ENCODE measurements at places on chromosomes 6 and 20.

- no peak overlapping the region for H3K4me3 ChIP-seq
- H3K36me3 ChIP-seq = peaks cover 38% of the 10 kb centered on the region
- H3K27ac ChIP-seq = no peak overlapping the region
Observed at GRCh38 chr20:62259294-62259565, 20.9 kb downstream of the OSBPL2 start.

GRCh38 chr6:113271437-113271836 lies 585.7 kb upstream of the MARCKS start:
- H3K4me3 ChIP-seq = no peak overlapping the region
- no peak for DNase-seq
- H3K4me1 ChIP-seq = no peaks in the 10 kb centered on the region
- peaks cover 3% of the 10 kb centered on the region for H3K36me3 ChIP-seq
- H3K27ac ChIP-seq = no peak overlapping the region

GRCh38 chr20:59743767-59744485 lies 139.6 kb downstream of the PHACTR3 start:
- DNase-seq = no peak
- H3K4me3 ChIP-seq = no peak overlapping the region
- H3K27me3 ChIP-seq = peaks cover 10% of the 10 kb centered on the region
- no peaks in the 10 kb centered on the region for H3K4me1 ChIP-seq
- H3K36me3 ChIP-seq = no peaks in the 10 kb centered on the region

DNA sequence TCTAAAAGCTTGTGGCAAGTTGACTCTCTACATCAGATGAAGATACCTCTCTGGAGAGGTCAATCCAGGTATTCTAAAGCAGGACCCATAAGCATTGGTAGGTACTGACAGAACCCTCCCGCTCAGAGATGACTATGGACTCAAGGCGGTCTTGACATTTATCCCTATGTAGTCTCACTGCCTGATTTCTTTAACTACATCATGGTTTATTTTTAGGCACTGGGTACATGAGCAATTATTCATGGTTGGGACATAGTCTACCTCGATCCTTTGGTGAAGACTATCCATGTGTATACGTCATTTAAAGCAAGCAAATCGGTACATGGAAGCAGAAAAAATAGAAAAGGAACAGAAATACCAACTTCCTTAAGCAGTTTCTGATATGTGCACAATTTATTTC lies 136.2 kb upstream of the TAB2 start:
- DNase-seq = no peak
- H3K36me3 ChIP-seq = no peaks in the 10 kb centered on the region
- no peak overlapping the region for H3K4me3 ChIP-seq
- H3K4me1 ChIP-seq = peaks cover 12% of the 10 kb centered on the region
- H3K27me3 ChIP-seq = no peaks in the 10 kb centered on the region

- peaks cover 35% of the 10 kb centered on the region for H3K27me3 ChIP-seq
- peaks cover 7% of the 10 kb centered on the region for H3K4me1 ChIP-seq
- no peak overlapping the region for H3K4me3 ChIP-seq
- H3K27ac ChIP-seq = no peak overlapping the region
Observed at GRCh38 chr20:36116807-36117441, 37.6 kb upstream of the EPB41L1 start.

All from stimulated activated naive B cell treated with anti-CD40 and anti-IgM and Interleukin-4, amounts not matched to agents 10 μg/mL and 1 μg/mL and 100 μg/mL, for 72 hours (primary cell).